Dermis microvascular lymphatic vessel endothelial cell (primary cell): ENCODE measurements at places on chromosomes 7 and 10. TPM values are rescaled to one million over a fixed set of nuclear protein-coding genes. Genes with fewer than 3 reads are reported as not detected.

- no peak for DNase-seq
Observed at GRCh38 chr10:30088178-30088577, 28.8 kb upstream of the JCAD start.

GRCh38 chr10:3220853-3221252 is 48.3 kb upstream of the PITRM1 start:
- DNase-seq = no peak

DNA sequence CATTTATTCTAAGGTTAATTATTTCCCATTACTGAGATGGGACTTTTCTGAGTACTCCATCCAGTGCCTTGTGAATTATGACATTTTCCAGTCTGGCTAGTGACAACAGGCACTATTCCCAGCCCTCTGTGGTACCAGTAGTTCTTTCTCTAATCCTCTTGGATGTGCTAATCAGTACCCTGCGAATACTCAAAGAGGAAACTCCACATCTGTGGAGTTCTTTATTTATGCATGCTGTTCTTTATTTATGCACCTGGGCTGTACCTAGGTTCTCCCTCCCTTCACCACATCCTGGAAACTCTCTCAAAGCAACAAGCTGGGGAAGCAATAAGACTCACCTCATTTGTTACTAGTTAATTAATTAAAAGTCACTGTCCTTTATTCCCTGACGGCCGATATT is 83.5 kb downstream of the TSPAN12 start:
- DNase-seq = no peak

The ANKRD30A gene
- not detected in 2 replicates for total RNA-seq

- no peak for DNase-seq
Observed at GRCh38 chr10:129785536-129785981, 178.5 kb downstream of the EBF3 start.

The LLCFC1 gene
- total RNA-seq = not detected in 2 replicates

The NYAP1 gene
- 2.1 and 3.9 TPM in 2 replicates for total RNA-seq

- no peak for DNase-seq
Observed at GRCh38 chr7:30791114-30791513, 19.9 kb downstream of the MINDY4 start.

DNA sequence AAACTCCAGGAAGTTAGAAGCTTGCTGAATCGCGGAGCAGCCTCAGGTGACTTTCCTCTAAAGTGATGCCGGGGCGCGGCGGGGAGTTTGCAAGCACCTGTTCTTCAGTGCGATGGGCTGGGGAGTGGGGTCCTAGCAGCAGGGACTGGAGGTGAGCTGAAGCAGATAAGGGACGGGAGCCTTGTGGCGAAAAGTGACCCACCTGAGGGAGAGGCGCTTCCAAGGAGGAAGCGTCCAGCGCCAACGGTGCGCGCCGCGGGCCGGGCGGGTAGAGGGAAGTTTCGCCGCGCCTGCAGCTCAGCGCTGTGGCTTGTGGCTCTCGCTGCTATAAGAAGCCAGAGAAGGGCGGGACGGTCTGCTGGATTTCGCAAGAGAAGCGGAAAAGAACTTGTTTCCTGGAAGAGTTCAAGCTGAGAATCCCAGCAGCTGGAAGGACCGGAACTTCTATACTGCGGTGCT is at the start of gene STEAP4:
Gene STEAP4 (minus strand): TSS at position 305 of the 459 bp plus-strand sequence. CDS start 22,625 bp downstream, outside the sequence.
- no peak for DNase-seq

- peak; percentile 56 for DNase-seq
Observed at GRCh38 chr10:49550563-49550962, 11.6 kb upstream of the ERCC6 start.

The PRKG1 gene
- 0.64 and 2.7 TPM in 2 replicates for total RNA-seq

GRCh38 chr10:70343312-70343711 is 39.1 kb downstream of the LRRC20 start:
- no peak for DNase-seq

The CPVL gene
- 0.25 and 0.51 TPM in 2 replicates for total RNA-seq

DNA sequence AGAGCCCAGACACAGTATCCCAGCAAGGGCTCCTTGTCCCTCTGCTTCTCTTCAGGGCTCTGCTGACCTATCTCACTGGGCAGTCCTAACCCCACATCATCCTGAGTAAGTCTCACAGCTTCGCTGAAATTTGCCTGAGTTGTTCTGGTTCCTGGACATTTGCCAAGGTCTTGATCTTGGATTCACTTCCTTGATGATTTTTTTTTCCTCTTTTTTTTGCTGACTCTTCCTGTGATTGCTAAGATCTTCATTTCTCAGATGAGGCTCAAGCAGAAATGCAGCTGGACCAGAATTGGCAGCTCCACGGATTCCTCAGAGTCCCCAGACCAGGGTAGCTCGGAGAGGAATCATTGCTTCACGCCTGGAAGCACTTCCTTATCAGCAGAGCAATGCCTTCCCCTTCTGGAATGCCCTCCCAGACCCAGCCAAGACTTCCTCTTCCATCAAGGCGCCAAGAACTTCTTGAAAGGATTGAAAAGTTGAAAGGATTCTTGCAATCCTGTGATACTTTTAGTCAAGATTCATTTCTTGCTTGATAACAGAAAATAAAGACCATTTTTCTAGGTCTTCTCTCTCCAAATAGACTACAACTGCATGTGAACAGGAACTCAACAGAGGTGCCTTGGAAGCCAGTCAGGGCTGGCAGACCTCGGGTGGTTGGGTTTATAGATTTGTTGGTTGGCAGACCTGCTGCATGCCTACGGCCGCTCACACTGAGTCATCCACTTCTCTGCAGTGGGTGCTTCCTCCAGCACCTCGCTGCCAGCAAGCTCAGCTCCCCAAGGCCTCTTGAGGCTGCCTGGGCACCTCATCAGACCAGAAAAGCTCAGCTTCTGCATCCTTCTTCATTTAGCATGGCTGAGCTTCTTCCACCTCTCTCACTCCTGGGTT is 8.8 kb upstream of the AFAP1L2 start:
- no peak for DNase-seq

DNA sequence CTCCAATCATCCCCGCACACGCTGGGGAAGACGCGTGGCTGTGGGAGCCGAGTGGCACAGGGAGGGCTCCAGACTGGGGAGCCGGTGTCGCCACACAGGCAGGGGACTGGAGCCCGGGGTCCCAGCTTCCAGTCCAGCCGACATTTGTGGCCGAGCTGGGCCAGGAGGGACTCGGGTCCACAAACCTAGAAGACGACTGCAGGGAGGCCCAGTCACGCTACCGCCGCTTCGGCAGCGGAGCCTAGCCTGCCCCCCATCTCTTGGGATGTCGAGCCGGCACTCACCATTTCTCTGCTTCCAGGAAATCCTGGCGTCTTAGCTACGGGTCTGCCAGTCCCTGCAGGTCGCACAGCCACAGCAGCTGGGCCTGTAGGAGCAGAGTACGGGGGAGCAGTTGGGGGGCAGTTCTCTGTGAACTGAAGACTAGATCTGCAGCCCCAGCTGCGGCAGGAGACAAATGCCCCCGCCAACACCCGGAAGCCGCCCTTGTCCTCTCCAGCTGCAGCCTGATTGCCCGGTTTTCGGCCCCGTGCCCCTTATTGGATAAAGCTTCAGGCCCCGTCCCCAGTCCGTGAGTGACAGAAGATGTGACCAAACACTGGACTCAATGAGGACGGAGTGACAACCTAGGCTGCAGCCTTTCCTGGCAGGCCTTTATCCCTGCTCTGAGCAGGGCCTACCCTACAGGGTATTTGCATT is 270.7 kb downstream of the ZNF33B start:
- DNase-seq = peak; percentile 57

- DNase-seq = no peak
Observed at GRCh38 chr10:35306852-35307251, 29.5 kb upstream of the CCNY start.

DNA sequence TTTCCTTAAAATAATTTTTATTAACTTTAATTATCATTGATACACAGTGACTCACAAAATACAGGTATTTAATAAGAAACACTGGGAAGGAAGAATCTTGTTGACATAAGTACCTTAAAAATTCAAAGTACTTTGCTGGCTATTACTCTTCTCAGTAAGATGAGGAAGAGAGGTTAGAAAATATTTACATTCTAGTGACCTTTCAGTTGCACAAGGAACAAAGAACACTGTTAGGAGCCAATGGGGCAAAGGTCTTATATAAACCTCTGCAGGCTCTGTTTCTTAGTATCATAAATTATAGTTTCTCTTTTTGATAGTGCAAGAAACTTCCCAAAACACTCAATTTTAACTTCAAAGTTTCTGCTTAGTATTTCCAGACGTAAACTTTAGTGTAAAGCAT is 4.8 kb upstream of the TAX1BP1 start:
- no peak for DNase-seq

DNA sequence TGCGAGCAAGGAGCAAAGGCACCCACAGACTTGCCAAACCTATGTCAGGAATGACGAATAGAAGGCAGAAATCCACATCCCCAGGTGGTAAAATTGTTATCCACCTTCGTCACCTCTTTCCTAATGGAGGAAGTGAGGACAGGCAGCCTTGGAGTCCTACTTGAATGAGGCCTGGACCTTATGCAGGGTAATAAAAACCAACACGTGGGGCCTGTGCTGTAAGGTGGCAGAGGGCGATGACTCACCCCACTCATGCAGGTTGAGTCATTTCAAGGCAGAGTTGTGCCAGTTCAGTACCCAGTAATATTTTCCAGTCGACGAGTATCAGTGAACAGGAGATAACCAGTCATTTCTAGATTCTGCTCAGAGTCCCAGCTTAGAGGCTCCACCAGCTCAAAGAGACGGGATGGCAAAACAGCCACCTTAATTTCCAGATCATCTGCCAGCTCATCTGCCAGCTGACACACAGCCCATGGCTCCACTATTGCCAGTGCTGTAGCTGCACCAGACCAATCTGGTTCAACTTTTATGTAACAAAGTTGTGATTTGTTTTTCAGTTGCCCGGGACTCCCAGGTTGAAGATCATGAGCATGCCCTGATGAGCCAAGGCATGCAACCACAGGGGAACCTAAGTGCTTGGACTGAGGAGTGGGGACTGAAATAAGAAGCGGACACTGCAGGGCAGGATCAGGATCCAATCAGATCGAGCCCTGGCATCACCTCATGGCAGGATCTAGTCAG is 176.2 kb upstream of the ITGB1 start:
- peak; percentile 88 for DNase-seq

GRCh38 chr7:24908727-24909126 is 71.3 kb downstream of the OSBPL3 start:
- DNase-seq = no peak

The ZWINT gene
- 18.8 and 40.1 TPM in 2 replicates for total RNA-seq

DNA sequence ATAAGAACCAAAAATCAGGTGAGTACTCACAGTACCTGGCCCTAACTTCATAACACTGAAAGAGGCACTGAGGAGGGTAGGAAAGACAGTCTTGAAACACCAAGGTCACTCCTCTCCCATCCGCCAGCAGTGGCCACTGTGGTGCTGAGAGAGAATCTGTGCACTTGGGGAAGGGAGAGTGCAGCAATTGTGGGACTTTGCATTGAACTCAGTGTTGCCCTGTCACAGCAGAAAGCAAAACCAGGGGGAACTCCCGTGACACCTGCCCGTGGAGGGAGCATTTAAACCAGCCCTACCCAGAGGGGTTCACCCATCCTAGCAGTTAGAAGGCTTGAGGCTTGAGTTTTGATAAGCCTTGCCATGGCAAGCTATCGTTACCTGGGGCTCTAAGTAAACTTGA is 35.2 kb upstream of the MAP3K8 start:
- no peak for DNase-seq

DNA sequence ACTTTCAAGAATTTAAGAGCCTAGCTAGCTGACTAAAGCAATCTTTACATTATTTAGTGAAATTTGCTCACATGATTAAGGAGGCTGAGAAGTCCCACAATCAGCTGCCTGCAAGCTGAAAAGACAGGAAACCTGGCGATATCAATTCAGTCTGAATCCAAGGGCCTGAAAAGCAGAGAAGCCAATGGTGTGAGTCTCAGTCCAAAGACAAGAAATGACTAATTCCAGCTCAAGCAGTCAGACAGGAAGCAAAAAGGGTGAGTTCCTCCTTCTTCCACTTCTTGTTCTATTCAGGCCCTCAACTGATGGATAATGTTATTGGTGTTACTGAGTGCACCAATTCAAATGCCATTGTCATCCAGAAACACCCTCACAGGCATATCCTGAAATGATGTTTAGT is 1231.6 kb upstream of the CELF2 start:
- DNase-seq = no peak

- no peak for DNase-seq
Observed at GRCh38 chr7:158458716-158459282, 128.8 kb downstream of the PTPRN2 start.

GRCh38 chr7:35379481-35379880 is 125.6 kb upstream of the TBX20 start:
- no peak for DNase-seq
